CD4-positive, alpha-beta T cell treated with Interleukin-12 subunit alpha and Interleukin-12 subunit beta, for 1 hour (primary cell): ENCODE measurements at places on chromosomes 11 and 22.
A peak's percentile ranks its signal among the peaks of the same experiment; 100 is the strongest.

- no peak for DNase-seq
Observed at GRCh38 chr11:18294862-18295261, 27.1 kb downstream of the HPS5 start.

- DNase-seq, result no peak
Observed at GRCh38 chr11:84243629-84244263, 957.6 kb upstream of the CCDC90B start.

GRCh38 chr11:78825591-78826020 is 250.9 kb upstream of the NARS2 start:
- DNase-seq, result no peak

- DNase-seq, result no peak
Observed at GRCh38 chr11:12003815-12004214, 4.6 kb downstream of the DKK3 start.

DNA sequence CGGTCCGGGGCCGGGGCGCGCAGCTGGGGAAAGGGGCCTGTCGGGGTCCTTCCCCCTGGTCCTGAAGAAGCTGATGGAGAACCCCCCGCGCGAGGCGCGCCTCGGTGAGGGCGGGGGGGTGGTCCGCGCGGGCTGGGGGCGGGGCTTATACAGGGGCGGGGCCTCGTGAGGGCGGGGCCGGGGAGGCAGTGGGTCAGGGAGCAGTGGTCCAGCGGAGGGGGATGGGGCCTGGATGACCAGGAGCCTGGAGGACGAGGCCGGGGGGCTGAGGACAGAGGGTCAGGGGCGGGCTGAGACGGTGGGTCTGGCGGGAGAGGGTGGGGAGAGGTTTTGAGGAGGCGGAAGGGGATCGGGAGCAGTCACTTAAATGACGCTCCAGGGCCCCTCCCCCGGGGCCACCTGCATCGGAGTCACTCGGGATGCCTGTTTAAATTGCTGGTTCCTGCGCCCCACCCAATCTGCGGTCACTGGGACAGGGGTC is 396 bp downstream of the TEF start:
- peak; percentile 64 for DNase-seq
